ENCODE measurements at places on chromosomes 1 and 21.

- DNase-seq: no peak
Observed at GRCh38 chr1:153774780-153775457, at the start of gene SLC27A3. TSS of gene SLC27A3 (plus strand) at chr1:153775407. CDS start at chr1:153775498, 91 bp downstream.

DNA sequence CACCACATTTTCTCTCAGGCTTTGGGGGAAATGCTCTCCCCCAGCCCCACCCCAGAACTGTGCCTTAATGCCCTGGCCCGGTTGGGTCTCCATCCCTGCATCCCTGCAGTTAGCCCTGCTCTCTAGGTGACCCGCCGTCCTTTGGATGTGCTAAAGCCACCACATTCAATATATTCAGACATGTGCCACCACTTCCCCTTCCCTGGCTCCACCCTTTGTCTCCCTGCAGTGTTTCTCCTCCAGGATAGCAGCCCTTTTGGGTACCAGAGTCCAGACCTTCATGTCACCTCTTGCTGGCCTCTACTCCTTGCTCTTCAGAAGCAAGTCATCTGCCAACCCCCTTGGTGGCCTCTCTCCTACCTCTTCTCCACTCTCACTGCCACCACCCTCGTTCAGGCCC lies 41.8 kb downstream of the RUNX1 start:
- DNase-seq: no peak

GRCh38 chr1:117660271-117660965 lies 54.6 kb downstream of the TENT5C start:
- DNase-seq: no peak

GRCh38 chr1:174023440-174023839 lies 1.3 kb upstream of the RC3H1 start:
- DNase-seq: no peak

GRCh38 chr1:89721351-89721750 lies 88.4 kb downstream of the LRRC8C start:
- DNase-seq: no peak

DNA sequence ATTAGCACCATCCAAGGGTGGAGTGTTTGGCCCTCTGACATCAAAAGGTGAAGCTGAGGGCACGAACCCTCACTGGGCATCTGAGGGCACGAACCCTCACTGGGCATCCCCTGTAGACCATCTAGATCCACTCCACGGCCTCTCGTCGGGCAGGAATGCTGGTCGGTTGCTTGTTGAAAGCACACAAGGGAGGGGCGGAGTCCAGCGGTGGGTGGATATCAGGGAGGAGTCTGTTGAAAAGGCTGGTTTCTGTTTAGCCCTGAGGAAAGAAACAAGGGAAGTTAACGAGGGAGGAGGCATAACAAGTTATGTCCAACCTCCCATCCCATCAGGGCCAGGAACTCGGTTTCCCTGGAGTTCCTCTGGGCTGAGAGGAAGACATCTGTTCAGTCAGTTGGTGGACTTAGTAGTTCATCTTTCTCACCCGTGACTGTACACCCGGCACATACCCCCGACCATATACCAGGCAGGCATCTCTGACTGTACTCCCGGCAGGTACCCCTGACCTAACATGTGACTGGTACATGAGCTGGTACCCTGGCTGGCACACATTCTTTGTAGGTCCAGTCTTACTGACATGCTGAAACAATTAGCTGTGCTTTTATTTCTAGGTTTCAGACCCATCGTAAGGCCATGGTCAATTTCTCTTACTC lies 32.1 kb upstream of the PDE9A start:
- DNase-seq: no peak

DNA sequence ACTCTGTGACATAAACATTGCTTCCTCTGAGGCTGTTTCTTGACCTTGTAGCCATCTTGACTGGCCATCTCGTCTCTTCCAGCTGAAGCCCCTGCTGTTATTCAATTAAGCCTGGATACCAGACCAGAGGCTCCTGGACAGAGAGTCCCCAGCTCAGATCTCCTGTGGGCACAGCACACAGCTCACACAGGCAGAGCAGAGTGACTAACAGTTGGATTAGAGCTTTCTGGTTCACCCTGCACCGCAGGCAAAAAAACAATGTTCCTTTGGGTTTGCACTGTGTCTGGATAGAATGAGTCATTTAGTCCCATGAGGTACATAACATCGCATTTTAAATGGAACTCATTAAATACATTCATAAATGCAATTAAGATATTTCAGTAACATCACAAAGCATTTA lies 33.4 kb upstream of the USH2A start:
- no peak for DNase-seq

DNA sequence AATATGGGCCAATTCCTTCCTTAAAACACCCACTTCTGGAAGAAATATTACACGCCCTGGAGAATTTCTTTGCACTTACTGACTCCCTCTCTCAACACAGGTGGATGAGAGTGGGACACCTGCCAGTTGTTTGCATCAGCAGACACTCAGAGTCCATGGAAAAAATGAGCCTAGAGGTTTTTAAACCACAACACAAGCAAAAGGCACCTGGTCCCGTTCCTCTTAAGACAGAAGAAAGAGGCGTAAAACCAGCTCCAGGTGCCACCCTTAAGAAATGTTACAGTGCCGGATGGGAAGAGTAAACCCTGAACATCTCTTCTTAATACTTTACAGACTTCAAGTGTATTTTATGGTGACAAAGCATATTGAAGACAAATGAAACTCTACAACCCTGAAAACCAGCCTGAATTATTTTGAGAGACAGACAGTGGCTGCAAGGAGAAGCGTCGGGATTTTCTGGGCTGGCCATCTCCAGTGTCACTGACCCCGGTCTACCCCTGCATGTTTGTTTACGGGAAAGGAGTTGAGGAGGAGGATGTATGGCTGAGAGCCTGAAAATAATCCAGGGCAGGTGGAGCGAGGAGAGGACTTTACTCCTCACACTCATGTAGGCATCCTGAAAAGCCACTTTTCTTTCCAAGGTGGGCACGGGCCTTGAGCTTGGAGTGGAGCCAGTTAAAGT lies 7.8 kb upstream of the RIPK4 start:
- DNase-seq: no peak

DNA sequence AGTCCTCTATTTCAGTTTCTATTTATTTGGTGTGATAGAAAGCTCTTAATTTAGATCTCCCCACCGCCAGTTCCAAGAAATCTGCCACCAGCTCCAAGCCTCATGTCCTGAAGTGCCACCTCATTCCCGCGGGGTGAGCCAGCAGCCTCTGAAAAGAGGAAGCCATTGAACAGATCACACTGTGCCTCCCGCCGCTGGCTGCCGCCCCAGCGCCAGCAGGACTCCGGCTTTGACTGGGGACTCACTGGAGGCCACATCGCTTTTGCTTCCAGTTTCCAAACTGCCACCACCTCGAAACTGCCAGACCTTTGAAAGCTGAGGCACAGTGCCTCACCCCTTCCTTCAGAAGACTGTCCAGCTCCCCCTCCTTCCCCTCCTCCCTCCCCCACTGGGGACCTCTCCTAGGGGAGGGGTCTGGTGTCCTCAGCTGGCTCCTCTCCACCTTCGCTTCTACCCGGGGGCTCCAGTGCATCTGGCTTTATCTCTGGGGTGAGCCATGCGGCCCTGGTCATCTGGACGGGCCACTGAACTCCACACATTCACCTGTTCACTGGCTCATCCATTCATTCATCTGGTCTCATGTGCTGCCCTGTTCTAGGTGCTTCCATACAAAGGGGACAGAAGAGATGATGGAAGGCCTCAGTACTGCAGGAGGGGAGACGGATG lies 58.9 kb downstream of the VPS26C start:
- DNase-seq: peak; percentile 85

DNA sequence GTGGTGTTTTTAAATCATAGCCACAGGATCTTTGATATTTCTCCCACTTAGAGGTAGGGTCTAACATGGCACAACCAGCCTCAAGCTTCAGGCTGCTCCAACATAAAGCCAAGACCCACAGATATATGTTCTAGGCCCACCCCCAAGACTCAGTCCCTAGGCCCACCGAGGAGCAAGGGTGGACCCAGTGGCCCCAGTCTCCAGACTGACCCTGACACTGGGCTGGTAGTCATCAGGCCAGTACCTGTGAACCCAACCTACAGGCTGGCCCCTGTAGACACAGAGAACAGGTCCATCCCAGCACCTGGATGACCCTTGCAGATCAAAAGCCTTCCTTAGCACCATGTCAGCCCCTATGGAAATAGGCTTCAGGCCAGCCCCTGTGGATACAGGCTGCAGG lies 60.5 kb downstream of the NEGR1 start:
- DNase-seq: no peak

- DNase-seq: no peak
Observed at GRCh38 chr1:1170215-1171091, 3.2 kb upstream of the TTLL10 start.

DNA sequence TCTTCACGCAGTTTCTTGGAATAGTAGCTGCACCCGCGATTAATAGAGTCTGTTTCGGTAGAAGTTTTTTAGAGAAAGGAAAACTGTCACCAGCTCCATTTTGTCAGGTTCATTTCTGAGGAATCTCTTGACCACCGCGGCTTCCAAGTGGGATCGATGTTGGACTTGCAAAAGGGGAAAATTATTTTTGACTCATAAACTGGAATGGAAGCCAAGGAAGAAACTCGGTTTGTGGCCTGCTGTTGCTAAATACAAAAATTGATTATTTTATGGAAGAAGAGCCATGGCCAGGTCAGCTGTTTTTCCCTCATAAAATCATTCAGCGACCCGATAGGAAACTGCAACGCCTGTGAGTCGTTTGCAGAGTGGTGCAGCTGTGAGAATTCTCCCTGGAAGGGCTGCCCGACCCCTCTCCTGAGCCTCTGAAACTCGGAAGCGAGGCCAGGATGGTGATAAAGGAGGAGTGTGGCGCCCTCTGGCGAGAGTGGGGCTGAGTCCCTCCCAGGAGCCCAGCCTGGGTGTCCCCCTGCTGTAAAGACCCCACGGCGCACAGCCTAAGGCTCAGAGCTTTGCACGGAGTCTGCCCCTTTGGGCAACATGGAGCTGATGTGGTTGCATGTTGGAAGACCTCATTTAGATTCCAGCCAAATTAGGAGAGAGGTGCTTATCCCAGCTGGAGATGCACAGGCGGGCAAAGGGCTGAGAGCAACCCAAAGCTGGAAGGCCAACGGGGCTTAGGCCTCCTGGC lies 83.6 kb upstream of the SLC25A33 start:
- DNase-seq: peak; percentile 40

GRCh38 chr1:224525411-224526040 lies 90.6 kb upstream of the CNIH3 start:
- no peak for DNase-seq

DNA sequence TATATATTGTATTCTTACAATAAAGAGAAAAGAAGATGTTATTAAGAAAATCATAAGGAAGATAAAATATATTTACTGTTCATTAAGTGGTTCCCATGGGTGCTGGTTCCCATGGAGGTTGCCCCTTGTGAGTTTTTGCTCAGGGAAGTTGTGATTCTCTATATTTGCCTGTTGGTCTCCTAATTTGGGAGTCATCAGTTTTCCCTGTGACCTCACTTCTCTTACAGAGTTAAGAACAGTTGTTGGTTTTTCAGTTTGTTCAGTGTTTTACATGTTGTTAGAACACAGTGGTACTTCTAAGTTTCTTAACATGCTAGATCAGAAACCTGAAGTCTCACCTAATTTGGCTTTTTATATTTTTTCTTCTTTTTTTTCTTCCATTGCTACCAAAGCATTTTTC lies 109.2 kb downstream of the OSBPL9 start:
- DNase-seq: no peak

GRCh38 chr1:37483785-37484184 lies 9.4 kb downstream of the ZC3H12A start:
- DNase-seq: no peak

GRCh38 chr1:224707843-224708725 lies 92.0 kb downstream of the CNIH3 start:
- DNase-seq: no peak

GRCh38 chr1:203511513-203511912 lies 17.6 kb downstream of the OPTC start:
- DNase-seq: no peak

DNA sequence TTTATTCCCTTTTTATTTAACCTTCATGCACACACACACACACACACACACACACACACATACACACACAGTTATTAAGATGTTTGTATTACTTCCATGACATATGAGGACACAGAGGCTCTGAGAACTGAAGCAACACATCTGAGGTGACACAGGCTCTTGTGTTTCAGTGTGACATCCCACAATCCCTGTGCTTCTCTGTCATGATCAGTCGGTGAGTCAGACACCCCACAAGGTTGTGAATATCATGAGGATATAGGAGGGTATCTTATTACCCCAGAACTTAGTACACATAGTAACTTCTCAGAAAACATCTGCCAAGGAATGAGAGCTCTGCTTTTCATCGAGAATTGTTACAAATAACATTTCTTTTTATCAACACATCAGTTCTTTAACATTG lies 459.3 kb downstream of the PLPP3 start:
- no peak for DNase-seq

- DNase-seq: no peak
Observed at GRCh38 chr1:201880928-201881571, 7.6 kb upstream of the SHISA4 start.

DNA sequence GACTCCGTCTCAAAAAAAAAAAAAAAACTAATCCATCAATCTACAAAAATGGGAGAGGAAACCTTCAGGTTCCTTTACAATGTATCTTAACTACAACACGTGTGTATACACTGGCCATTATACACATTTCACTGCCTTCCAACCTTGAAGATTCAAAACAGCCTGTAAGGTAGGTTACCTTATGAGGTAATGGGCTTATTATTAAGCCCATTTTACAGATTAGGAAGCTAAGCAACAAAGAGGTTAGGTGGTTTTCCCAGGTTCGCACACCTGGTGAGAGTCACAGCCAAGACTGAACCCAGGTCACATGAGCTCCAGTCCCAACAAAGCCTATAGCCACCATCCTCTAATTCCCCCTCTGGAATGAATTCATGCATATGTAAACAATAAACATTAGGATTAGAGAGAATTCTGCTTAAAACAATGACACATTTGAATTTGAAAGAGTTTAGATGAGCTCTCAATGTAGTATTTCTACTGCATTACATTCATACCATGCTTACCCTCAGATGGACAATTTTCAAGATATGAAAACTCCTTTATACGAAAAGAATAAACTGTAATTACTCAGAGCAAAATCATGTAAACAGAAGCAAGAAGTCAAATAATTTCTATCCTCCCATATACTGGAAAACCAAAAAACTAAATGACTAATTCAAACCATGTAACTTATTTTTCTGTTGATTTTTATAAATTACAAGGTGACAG lies 54.8 kb downstream of the EIF4G3 start:
- no peak for DNase-seq

DNA sequence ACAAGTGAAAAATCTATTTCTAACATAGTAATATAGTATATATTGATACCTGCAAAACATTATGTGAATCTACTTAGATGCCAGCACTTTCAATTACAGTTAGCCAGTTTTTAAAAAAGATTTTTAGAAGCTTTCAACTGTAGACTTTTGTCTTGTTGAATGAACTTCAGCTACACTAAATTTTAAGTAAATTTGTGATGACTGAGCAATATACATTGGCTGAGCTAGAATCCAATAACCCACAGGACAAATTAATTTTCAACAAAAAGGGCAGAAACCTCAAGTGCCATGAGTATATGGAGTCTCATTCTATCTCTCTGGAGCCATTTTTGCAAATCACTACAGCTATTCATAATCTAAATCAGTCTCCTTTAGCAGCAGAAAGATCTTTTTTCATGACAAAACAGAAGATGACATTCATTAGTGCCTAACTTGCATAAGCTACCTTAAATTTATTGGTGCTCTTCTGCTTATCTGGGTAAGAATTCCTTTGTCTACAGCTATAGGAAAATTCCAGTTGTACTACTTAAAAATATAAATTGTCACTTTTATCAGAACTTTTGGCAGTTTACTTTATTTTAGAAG lies 100.3 kb downstream of the ATG4C start:
- no peak for DNase-seq

- no peak for DNase-seq
Observed at GRCh38 chr1:223423641-223424233, 30.5 kb downstream of the CCDC185 start.
